ENCODE measurements at places on chromosomes 3 and 15.

DNA sequence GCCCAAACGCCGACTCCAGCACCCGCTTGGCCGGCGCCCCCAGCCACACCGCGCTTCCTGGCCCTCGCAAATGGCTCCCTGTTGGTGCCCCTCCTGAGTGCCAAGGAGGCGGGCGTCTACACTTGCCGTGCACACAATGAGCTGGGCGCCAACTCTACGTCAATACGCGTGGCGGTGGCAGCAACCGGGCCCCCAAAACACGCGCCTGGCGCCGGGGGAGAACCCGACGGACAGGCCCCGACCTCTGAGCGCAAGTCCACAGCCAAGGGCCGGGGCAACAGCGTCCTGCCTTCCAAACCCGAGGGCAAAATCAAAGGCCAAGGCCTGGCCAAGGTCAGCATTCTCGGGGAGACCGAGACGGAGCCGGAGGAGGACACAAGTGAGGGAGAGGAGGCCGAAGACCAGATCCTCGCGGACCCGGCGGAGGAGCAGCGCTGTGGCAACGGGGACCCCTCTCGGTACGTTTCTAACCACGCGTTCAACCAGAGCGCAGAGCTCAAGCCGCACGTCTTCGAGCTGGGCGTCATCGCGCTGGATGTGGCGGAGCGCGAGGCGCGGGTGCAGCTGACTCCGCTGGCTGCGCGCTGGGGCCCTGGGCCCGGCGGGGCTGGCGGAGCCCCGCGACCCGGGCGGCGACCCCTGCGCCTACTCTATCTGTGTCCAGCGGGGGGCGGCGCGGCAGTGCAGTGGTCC lies 3.5 kb downstream of the ISLR2 start:
- no peak for DNase-seq

GRCh38 chr15:82848241-82848993 lies 39.0 kb downstream of the WHAMM start:
- DNase-seq = no peak

GRCh38 chr15:62348623-62349022 lies 183.5 kb upstream of the C2CD4B start:
- DNase-seq = no peak

GRCh38 chr15:91461377-91461776 lies 361.3 kb downstream of the SV2B start:
- DNase-seq = no peak

DNA sequence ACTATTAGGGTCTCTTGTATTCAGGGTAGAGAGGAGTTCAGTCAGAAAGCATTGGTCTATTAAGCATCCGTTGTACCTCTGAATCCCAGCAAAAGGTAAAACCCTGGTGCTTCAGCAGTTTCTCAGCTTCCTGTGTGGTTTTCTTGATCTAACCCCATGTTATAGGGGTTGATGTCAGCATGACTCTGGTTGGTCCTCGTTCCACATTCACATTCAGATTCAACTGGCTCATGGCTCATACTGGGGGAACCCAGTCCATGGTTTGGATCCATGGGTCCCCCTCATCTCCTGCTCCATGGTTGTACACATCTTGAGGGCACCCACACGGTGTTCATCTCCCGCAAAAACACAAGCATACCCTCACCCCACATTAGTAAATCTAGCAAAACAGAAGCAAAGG lies 47.7 kb upstream of the C2CD4B start:
- DNase-seq = no peak

DNA sequence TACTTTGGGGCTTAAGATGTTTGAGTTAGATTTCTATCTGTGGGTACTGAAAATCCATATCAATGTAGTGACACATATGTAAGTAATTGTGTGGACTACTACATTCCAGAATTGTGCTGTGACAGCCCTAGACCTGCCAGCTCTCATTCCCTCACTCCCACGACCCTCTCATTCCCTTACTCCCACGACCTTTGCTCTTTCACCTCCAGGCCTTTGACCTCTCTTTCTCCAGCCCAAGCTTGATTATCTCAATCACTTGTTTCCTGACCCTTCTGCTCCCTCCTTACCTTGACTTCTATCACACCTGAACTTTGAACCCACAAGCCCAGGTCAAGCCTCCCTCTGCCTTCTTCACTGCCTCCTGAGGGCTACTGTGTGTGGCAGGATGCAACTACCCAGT lies 3.6 kb upstream of the RUVBL1 start:
- DNase-seq = no peak

DNA sequence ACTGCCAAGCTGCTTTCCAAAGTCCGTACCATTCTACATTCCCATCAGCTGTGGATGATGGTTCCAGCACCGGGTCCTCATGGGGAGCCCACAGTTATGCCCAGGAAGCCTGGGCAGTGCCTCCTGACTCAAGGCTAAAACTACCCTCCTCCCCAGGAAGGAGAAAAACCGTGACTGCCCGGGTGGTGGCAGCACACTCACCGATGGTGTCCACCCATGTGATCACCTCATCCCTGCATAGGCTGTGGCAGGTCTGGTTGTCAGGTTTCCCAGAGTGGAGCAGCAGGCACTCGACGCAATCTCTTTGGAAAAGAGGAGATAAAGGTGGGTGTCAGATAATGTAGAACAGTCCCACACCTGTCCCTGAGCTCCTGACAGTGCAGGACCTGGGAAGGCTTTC lies 38.6 kb downstream of the UMPS start:
- DNase-seq = no peak

- DNase-seq = no peak
Measured at GRCh38 chr15:76576523-76577279, 240.1 kb downstream of the ISL2 start.

DNA sequence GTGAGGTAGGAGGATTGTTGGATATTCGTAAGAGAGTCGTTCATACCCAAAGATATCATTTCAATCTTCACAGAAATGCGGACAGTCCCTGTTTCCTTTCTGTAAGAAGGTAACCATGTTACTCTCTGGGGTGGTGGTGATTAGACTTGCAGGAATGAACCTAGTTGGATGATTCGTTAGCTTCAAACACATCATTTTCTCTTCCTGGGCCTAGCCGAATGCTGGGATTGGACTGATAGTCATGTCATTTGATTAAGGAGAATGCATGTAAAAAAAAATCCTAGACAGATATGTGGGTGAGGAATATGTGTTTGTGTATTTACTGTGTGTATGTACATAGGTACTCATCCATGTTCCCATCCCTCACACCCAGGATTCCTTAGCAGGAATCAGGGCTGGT lies 12.4 kb downstream of the SLCO3A1 start:
- DNase-seq = no peak

DNA sequence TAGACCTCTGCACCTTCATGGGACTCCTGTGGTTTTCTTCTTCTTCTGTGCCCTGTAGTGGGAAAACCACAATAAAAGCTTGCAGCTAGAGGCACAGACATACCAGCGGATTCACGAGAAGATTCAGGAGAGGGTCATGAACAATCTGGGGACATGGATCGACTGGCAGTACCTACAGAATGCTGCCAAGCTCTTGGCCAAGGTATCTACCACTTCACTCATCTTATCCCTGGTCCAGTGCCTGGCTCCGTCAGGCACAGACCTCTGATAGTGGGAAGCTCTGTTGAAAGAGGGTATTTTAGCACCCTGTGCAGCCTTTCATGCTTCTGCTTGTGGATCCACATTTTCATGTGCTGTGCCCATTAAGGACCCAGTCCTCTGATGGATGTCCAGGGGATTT lies 9.7 kb upstream of the P4HTM start:
- no peak for DNase-seq

DNA sequence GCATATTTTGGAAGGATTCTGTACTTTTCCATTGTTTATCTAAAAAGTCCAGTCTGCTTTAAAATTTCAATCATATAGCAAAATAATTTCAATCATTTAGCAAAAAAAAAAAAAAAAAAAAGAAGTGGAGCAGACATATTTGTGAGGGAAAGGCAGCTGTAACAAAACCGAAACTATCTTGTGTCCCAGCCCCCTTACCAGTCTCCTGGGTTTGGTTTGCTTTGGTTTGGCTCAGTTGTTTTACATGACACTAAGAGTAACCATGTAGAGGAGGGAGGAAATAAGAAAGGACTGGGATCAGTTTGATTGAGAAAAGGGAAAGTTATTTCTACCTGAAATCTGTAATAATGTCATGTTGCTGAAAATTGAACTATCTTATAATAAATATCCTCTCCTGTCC lies 158.8 kb upstream of the GADL1 start:
- no peak for DNase-seq

DNA sequence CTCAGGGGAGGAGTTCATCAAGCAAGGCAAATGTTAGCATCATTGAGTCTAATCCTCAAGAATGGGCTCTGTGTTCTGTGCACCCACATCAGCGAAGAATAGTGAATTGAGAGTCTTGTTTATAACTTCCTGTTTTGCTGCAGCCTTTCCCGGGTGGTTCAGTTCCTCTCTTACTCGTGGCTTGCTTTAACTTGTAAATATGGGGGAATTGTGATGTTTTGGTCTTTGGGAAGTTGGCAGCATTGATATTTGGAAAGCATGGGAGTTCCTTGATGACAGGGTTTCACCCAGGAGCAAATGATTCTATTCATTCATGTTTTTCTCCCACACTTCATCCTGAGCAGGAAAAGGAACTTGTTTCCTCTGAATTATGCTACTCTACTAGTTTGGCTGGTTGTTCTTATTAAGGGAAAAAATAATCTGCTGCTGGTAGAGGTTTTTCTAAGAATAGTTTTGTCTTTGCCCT lies 40.4 kb downstream of the GPD1L start:
- no peak for DNase-seq

GRCh38 chr3:140420621-140421357 lies 257.1 kb upstream of the TRIM42 start:
- no peak for DNase-seq

DNA sequence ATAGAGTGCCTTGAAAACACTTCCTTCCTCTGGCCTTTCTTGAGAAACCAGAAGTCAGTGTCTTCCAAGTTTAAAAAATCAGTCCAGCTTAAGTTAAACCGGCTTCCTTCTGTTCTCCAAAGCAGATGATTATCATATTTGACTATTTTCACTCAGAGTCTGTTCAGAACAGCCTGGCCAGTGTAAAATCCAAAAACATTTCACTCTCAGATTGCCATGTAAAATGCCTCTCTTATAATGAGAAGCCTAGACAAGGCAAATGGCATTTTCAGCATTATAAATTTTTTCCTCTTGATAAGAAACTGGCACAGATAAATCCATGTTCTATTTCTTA lies 193.5 kb downstream of the TNIK start:
- DNase-seq = no peak

- peak; percentile 25 for DNase-seq
Measured at GRCh38 chr3:27632431-27633223, 89.5 kb downstream of the EOMES start.

DNA sequence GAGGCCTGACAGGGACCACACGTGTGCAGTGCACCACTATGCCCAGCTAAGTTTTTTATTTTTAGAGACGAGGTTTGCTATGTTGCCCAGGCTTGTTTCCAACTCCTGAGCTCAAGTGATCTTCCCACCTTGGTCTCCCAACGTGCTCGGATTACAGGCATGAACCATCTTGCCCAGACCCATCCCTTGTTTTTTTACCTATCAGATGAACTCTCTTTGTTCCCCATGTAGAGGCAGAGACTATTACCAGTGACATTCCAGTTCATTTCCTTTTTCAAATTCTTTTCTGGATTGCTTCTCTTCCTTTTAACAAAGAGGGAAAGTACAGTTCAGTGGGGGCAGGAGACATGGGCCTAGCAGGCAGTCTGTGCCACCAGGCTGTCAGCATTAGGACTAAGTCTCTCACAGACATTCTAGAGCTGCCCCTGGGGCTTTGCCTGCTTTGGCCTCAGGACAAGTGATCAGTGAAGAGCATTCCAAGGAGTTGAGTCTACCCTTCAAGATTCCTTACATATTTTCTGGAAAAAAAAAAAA lies 103.5 kb upstream of the SLC7A14 start:
- DNase-seq = no peak

GRCh38 chr15:65778269-65778668 lies 13.8 kb downstream of the DENND4A start:
- no peak for DNase-seq

DNA sequence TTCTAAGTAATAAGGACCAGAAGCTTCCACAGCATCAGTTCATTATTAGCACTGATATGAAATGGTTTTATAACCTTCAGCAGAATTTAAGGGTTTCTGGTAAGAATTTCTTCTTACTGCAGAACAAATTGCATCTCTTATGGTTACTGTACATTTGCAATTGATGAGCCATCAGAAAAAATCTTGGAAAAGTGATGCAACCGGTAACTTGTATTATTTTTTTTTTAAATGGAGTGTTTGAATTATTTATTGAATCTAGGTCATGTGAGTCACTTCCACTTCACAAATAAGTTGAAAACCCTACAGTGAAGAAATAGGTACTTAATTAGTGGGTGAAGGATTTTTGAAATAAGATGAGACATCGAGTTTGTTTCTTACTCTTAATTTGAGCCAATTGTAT lies 786.0 kb downstream of the TUSC7 start:
- DNase-seq = no peak

GRCh38 chr3:130048726-130049125 lies 32.9 kb upstream of the ALG1L2 start:
- DNase-seq = no peak

DNA sequence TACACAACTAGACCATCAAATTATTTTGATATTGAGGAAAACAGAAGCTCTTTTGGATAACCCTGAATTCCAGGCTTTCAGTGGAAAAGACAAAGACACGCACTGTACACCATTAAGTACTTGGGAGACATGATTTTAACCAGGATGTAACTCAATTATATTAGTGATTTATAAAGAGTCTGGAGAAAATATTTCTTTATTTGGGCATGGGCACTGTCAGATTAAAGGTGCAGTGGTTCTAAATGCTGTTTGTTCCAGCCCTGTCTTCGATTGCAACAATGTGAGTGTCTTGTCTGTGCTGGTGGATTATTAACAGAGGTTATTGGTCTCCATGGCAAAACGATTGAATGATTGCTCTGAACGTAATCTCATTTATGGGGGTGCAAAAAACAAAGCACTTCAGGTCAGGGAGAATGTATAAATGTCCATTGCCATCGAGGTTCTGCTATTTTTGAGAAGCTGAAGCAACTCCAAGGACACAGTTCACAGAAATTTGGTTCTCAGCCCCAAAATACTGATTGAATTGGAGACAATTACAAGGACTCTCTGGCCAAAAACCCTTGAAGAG lies at the start of gene TM4SF4:
TM4SF4 (plus strand) TSS at position 448 of the 568 bp plus-strand sequence. CDS start 181 bp downstream, outside the sequence.
- DNase-seq = no peak

- DNase-seq = no peak
Measured at GRCh38 chr15:100860829-100861510, 18.7 kb upstream of the ALDH1A3 start.

GRCh38 chr3:149080699-149081091 lies 5.6 kb downstream of the HLTF start:
- no peak for DNase-seq

- no peak for DNase-seq
Measured at GRCh38 chr3:69866988-69867720, 127.9 kb downstream of the MITF start.

DNA sequence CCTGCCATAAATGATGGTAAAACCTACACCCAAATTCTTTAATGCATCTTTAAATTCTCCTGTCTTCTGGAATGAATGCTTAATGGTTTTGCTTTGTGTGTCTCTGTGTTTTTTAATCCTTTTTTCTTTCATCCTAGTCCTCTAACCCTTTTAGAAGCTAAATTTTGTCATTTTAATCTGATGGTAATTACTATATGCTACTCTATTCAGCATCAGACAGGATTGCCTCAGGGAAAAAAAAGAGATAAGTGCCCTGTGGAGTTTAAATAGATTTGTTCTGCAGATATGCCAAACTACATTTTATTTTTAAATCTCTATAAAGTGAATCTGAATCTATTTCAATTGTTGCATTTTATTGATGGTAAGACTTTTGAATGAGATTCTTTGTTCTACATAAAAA lies 966.8 kb downstream of the NSUN3 start:
- no peak for DNase-seq

- DNase-seq = no peak
Measured at GRCh38 chr3:86180696-86181095, 810.3 kb downstream of the VGLL3 start.

All from central memory CD8-positive, alpha-beta T cell (primary cell).